Epithelial cell of esophagus (primary cell): ENCODE measurements at places on chromosomes 5 and 9.
A peak's percentile ranks its signal among the peaks of the same experiment; 100 is the strongest.

GRCh38 chr9:100455470-100455869 is 17.5 kb upstream of the TMEFF1 start:
- no peak for DNase-seq

GRCh38 chr9:99807276-99807852 is 14.3 kb upstream of the NR4A3 start:
- peak; percentile 78 for DNase-seq

DNA sequence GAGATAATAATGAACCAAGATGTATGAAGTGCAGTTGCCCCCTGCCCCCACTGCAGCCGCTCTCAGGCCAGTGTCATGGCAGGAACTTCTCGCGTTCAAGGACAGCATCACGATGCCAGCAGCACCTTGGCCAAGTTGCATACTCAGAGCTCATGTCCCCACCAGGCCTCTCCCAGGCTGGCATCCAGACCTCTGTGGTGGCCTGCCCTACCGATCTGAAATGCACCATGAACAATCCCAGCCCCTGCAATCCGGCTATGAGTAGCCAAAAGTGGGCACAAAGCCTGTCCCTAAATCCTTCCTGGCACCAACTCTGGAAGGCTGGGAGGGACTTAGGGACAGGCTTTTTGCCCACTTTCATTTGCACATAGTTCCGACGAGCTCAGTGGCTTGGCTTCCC is 140.9 kb downstream of the PAX5 start:
- DNase-seq = no peak

DNA sequence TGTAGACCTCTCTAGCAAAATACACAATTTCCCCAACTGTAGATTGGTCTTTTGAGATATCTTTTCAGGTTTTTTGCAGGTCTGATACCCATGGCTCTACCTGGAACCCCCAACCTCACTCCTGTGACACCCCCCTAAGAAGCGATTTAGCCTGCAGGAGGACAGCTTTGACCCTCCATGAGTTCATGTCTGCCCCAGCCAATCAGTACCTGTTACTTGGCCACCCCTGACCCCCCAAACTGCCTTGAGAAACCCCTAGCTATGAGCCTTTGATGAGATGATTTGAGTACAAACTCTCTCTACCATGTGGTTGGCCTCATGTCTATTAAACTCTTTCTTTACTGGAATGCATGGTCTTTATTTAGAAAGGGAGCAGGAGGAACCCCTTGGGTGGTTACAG is 25.7 kb downstream of the ABO start:
- DNase-seq = no peak

- DNase-seq = no peak
Observed at GRCh38 chr5:163612358-163613149, 107.1 kb downstream of the MAT2B start.

DNA sequence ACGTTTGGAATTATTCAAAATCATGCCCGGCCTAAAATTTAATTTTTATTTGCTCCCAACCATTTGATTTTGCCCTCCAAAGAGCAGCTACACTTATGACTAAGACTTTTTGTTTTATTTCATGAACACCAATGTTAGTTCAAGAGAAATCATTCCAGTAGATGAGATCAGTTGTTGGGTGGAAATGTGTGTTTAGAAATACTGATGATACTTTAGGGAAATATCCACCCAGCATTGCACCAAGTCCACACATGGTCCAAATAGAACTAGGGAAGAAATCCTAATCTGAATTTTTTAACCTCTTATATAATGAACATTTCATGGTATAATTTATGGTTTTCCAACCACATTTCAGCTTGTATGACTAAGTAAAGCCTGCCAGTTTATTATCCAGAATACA is 28.3 kb upstream of the GOLPH3 start:
- no peak for DNase-seq

DNA sequence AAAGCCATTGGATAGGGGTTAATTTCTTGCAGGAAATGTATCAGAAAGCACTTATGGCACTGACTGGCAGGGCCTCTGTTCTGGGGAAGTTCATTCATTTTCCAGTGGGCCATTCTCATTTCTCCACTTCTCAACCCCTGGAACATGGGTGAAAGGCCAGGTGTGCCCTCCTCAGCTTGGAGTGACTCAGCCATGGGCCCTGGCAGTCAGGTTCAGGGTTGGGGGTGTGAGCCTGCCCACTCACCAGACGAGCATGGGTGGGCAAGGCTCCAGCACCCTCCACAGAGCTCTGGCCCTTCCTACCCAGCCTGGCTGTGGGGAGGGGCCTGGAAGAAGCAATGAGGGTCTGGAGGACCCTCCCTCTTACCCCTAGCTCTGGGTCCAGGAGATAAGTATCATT is 174.4 kb downstream of the HSPA4 start:
- no peak for DNase-seq

DNA sequence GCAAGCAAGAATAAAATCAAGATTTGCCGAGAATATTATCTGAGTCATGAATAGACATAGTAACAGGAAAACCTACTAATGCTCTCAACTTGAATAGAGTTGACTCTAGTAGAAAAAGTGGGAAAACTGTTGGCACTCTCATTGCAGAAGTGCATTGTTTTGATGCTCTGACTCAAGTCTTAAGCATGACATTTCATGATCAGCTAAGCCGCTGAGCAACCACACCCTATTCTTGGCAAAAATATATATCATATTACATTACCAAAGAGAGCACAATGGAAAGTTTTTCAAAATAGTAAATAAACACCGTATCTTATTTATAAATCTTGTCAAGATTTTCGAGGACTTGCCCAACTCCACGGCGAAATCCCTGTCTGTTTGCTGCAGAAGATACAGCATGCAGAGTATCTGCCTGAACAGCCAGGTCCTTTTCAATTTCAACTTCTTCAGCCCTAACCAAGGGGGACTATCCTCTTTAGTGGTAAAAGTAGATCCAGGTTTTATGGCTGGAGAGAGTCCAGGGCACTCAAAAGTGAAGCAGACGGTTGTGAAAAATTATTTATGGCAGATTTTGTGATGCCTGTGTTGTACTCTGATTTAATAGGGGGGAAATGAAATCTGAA is 13.9 kb upstream of the ADAMTSL1 start:
- DNase-seq = peak; percentile 96

- no peak for DNase-seq
Observed at GRCh38 chr5:54637654-54638053, 120.1 kb downstream of the SNX18 start.

GRCh38 chr9:70639853-70640814 is 225.7 kb upstream of the KLF9 start:
- DNase-seq = peak; percentile 67

DNA sequence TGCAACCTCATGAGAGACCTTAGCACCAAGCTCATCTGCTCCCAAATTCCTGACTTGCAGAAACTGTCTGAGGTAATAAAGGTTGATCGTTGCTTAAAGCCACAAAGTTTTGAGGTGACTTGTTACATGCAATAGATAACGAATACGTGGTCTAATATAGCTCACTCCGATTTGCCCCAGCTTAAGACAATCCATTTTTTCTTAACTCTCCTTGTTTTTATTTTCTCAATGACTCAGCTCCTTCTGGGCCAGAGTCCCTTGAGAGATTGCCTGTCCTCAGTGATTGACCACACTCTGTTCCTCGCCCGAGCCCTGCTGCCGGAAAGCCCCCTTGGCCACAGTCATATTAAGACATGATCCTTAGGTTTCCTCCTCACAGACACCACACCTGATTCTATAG is 63.7 kb upstream of the FANCC start:
- DNase-seq = no peak

GRCh38 chr5:14531668-14532067 is 49.9 kb upstream of the OTULINL start:
- no peak for DNase-seq

DNA sequence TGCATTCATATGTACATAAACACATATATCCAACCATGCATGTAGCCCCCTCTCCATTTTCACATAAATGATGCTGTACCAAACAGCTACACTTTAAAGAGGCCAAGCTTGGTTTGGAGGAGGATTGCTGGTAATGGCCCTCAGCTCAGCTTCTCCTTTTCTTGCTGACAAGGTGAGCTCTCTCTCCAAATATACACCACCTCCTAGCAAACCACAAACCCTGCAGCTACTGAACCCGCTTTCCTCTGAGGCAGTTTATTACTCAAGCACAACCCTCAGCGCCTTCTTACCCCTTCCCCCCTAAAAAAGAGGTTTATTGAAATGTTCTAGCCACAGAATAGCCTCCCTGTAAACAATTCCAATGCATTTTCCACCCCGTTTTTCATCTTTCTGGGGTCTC is 54.0 kb downstream of the ALG2 start:
- DNase-seq = no peak

GRCh38 chr5:142151436-142152383 is 43.1 kb downstream of the NDFIP1 start:
- peak; percentile 79 for DNase-seq

- DNase-seq = no peak
Observed at GRCh38 chr9:92714016-92714415, 44.1 kb upstream of the IPPK start.

DNA sequence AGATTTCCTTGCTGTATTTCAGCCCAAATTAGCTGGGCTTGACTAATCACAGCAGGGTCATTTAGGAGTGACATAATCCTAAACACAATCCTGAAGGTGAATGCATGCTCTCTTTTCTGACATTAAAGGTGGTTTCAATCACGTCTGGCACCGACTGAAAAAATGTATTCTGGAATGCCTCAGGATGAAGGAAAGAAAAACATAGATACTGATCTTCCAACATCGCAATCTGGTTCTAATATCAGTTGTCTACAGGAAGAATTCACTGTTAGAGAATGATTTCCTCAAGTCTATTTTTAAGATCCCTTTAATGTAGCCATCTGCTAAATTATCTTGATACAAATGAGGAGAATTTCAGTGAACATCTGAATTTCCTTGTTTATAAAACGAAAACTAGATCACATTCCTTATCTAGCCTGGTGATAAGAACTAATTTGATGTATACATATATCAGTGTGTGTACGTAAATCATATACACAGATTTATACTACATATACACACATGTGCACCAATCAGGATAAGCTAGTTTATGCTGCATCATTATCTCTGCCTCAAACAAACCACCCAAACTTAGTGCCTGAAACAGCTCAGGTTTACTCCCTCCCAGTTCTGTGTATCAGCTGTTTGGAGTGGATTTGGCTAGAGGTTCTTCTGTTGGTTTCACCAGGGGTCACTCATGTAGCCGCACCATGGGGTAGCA is 31.3 kb upstream of the TAS2R1 start:
- DNase-seq = no peak

DNA sequence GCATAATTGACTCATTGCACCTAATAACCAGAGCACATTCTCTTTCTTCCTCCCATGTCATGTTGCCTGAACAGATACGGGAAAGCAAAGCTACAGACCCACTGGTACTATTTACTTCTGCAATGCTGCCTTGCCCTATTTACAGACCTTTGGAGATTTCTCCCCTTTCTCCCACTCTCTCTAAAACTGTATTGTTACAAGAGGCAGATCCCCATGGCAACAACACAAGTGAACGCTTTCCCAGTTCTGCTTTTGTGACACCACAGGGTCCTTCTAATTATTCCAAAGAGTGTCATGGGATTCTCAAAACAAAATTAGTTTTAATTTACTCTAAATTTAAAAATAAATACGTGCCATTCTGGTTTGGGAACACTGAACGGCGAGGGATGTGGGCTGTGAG is 104.7 kb downstream of the KCTD16 start:
- DNase-seq = no peak

- no peak for DNase-seq
Observed at GRCh38 chr5:159799701-159800100, 116.6 kb upstream of the ADRA1B start.

- DNase-seq = no peak
Observed at GRCh38 chr5:14450018-14450524, 131.5 kb upstream of the OTULINL start.

GRCh38 chr5:8053270-8053669 is 184.3 kb downstream of the MTRR start:
- no peak for DNase-seq

- DNase-seq = peak; percentile 76
Observed at GRCh38 chr9:13707612-13708576, 428.4 kb upstream of the MPDZ start.

DNA sequence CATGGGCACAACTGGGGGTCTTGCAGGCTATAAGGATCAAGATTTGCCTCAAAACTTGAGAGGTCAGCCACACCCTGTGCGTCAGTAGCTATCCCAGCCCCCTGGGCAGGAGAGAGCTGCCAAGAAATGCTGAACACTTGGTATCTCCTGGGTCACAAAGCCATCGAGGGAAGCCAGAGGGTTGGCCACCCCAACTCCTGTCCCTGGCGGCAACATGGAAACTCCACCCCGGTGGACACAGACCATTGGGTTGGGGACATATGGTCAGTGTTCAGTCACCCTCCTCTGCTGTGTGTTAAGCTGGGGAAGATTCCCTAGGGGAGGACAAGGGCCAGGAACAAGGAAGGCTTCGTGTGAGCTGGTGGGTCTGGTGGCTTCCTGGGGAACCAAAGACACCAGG is 140.6 kb downstream of the C5orf15 start:
- DNase-seq = no peak

- DNase-seq = peak; percentile 92
Observed at GRCh38 chr5:62001640-62002039, 304.4 kb upstream of the KIF2A start.

DNA sequence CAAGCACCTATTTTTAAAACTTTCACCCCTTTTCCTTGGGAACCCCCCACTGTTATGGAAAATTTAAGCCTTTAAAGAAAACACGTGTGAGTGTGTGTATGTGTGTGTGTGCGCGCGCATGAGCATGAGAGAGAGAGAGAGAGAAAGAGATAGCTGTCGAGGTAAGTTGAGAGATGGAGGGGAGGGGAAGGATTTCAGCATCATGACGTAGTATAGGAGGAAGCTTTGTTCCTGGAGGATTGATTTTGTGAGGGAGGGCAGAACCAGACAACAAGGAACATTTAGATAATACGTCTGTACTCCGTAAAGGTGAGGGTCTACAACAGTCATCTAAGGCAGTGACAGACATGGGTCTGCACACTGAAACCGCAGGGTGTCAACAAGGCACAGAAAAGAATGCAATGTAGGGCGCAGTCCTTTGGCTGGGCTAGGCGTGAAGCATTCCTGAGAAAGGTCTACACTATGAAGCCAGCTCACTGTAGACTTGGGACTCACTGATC is 227.7 kb downstream of the SMARCA2 start:
- DNase-seq = no peak

GRCh38 chr5:80064124-80064523 is 29.0 kb downstream of the THBS4 start:
- DNase-seq = no peak

- peak; percentile 57 for DNase-seq
Observed at GRCh38 chr5:18761801-18762200, 1127.5 kb downstream of the TAF11L14 start.

- no peak for DNase-seq
Observed at GRCh38 chr5:95102687-95103086, 182.2 kb downstream of the MCTP1 start.
